ENCODE measurements at places on chromosomes 16 and 17. TPM values are rescaled to one million over a fixed set of nuclear protein-coding genes. Genes with fewer than 3 reads are reported as not detected.

Gene ZFPM1
- total RNA-seq, result 1.7 TPM

Gene PLLP
- 44.0 TPM for total RNA-seq

Gene LPCAT2
- 11.3 TPM for total RNA-seq

Gene NPIPB9
- not detected for total RNA-seq

Gene PRSS33
- not detected for total RNA-seq
